ENCODE measurements at places on chromosomes 5 and 9. TPM values are rescaled to one million over a fixed set of nuclear protein-coding genes. Genes with fewer than 3 reads are reported as not detected.

DNA sequence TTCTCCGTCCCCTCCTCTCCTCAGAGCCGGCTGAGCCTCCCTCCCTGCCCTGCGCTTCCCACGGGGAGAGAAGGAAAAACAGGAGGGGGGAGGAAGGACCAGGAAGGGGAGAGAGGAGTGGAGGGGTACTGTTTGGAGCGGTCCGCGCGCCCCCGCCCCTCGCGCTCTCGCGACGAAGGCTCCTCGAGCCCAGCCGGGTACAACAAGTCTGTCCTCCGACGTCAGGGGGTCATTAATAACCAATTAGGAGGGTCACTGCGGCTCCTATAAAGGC is 480 bp upstream of the PRDM12 start:
- no peak for DNase-seq

DNA sequence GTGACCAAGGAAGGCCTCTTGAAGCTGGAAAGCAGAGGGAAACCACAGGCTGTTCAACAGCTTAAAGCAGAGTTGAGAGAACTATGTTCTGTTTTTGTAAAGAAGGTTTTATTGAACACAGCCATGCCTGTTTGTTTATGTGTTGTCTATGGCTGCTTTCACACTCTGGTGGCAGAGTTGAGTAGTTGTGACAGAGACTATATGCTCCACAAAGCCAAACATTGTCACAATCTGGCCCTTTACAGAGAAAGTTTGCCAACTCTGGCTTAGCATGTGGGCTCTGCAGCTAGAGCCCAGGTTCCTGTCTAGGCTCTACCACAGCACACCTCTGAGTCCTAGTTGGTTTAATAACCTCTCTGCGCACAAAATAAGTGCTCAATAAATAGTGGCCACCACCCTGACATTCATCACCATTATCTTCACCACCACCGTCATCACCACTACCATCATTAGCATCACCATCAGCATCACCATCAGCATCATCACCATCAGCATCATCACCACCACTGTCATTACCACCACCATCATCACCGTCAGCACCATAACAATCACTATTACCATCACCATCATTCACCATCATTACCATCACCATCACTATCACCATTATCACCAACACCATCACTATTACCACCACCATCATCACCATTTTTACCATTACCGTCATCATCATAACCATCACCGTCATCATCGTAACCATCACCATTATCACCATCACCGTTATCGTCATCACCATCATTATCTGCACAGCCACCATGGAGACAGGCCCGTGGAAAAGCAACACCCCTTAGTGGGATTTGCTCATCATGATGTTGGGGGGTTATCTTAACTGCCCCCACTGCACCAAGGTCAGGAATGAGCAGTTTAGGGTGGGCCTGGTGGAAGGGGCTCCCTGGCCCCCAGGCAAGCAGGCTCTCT is 18.3 kb downstream of the AKNA start:
- no peak for DNase-seq

GRCh38 chr5:82816926-82817325 is 260.3 kb downstream of the TMEM167A start:
- DNase-seq, result no peak

DNA sequence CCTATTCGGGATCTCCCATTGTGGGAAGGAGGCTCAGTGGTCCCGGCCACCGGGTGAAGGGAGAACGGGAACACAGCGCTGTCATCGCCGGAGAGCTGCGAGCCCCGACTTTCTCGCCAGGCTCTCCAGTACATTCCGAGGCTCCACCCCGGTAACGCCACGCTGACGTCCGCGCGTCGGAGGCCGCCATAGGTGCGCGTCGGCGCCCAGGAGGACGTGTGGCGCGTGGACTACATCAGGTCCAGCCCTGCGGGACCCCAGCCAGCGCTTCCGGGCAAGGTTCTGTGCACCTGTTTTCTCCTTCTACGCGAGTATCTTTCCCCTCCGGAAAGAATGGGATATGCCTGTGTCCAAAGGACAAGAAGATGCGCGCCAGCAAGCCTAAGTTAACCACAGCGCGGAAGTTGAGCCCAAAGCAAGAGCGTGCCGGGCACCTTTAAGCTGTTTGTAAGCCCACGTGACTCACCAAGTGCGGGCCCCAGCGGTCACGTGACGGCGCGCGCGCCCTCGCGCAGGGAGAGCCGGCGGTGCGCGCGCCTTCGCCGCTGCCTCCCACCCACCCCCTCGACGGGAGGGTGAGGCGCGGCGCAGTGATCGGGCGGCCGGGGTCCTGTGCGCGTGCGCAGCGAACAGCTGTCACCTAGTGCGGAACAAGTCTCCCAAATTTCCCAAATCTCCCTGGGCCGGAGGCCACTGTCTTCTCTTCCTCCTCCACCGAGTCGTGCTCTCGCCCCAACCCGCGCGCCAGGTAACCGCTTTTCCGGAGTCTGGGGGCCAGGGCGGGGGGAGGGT is at the start of gene KDM4C:
Gene KDM4C (plus strand): TSS at position 518 of the 792 bp plus-strand sequence. CDS start 35,016 bp downstream, outside the sequence.
- peak; percentile 91 for DNase-seq

GRCh38 chr5:137997726-137998213 is 35.1 kb downstream of the FAM13B start:
- peak; percentile 45 for DNase-seq

DNA sequence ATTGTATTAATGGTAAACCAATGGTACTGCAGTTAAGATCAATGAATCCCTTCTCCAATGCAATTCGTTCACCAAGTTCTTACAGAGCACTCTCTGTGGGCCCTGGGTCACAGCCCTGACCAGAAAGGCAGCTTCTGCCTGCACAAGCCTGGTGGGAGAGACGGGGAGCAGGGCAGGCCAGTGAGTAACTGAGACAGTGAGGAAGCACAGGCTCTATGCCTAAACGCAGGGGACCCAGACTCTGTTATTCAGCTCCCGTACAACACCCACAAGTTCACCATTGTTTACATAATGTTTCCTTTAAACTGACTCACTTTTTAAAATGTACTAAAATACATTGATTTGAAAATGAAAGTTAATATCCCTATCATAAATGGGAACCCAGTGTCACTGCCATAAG is 40.5 kb upstream of the CTSL start:
- DNase-seq, result no peak

GRCh38 chr9:92706218-92706940 is 36.4 kb upstream of the IPPK start:
- peak; percentile 60 for DNase-seq

- DNase-seq, result peak; percentile 17
These were observed at the start of gene PPP2R2B for GRCh38 chr5:146878476-146879172. Gene PPP2R2B (minus strand): TSS chr5:146878757.

- DNase-seq, result no peak
These were observed 3.9 kb downstream of the SH3PXD2B start for GRCh38 chr5:172450453-172450852.

SPATA31D4 gene
- total RNA-seq, result not detected

FBP1 gene
- 40.4 TPM for total RNA-seq

SPZ1 gene
- total RNA-seq, result not detected

HNRNPA0 gene
- 14.9 TPM for total RNA-seq

ADGRV1 gene
- total RNA-seq, result 22.7 TPM

NRARP gene
- 35.5 TPM for total RNA-seq
